ENCODE measurements at places on chromosomes 5 and 9. TPM values are rescaled to one million over a fixed set of nuclear protein-coding genes. Genes with fewer than 3 reads are reported as not detected.

The ARID3C gene
- total RNA-seq: not detected

DNA sequence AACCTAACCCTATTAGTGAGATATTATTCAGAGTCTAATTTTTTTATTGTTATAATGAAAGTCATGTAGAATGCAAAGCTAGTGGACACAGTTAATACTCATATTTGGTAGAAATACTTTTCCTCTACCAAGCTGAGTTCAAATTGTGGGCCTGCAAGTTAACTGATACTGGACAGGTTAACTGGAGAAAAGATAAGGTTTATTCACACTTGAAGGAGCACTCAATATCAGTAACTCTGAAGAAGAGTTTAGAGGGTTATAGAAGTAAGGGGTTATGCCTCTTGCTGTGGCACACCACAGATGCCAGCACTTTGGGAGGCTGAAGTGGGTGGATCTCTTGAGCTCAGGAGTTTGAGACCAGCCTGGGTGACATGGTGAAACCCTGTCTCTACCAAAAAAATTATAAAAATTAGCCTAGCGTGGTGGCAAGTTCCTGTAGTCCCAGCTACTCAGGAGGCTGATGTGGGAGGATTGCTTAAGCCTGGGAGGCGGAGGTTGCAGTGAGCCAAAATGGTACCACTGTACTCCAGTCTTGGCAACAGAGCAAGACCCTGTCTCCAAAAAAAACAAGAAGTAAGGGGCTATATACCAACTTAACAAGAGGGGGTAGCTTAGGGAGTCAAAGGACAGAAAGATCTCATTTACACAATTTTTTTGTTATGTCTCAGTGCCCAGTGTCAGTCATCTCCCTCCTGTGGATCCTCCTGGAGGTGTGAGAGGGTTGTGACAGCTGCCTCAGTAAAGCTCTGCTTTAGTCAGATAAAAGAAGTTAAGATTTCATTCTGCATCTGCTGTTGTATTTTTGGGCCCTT, 121.2 kb upstream of the GRHPR start:
- H3K27ac ChIP-seq: peak overlapping the region; percentile 91
- no peak for DNase-seq

GRCh38 chr9:83521411-83521810, 16.8 kb downstream of the FRMD3 start:
- H3K36me3 ChIP-seq: no peaks in the 10 kb centered on the region
- H3K27me3 ChIP-seq: peaks cover 10% of the 10 kb centered on the region
- H3K4me1 ChIP-seq: no peaks in the 10 kb centered on the region
- DNase-seq: no peak
- no peak overlapping the region for H3K27ac ChIP-seq

The NCBP1 gene
- 45.9 TPM for total RNA-seq

The HAND1 gene
- total RNA-seq: not detected

The GPR151 gene
- total RNA-seq: not detected

Measured in activated CD8-positive, alpha-beta T cell treated with anti-CD3 and anti-CD28 coated beads, Interleukin-2, amount 10 ng/mL, durations not matched to agents 7 days and 5 days (primary cell).